ENCODE measurements at places on chromosomes 5 and 9. TPM values are rescaled to one million over a fixed set of nuclear protein-coding genes. Genes with fewer than 3 reads are reported as not detected.
A peak's percentile ranks its signal among the peaks of the same experiment; 100 is the strongest.

- no peaks in the 10 kb centered on the region for H3K36me3 ChIP-seq
- no peaks in the 10 kb centered on the region for H3K4me1 ChIP-seq
- DNase-seq = no peak
- H3K4me3 ChIP-seq = no peak overlapping the region
- no peaks in the 10 kb centered on the region for H3K27me3 ChIP-seq
These were observed 223.1 kb downstream of the GNA14 start for GRCh38 chr9:77424993-77425392.

DNA sequence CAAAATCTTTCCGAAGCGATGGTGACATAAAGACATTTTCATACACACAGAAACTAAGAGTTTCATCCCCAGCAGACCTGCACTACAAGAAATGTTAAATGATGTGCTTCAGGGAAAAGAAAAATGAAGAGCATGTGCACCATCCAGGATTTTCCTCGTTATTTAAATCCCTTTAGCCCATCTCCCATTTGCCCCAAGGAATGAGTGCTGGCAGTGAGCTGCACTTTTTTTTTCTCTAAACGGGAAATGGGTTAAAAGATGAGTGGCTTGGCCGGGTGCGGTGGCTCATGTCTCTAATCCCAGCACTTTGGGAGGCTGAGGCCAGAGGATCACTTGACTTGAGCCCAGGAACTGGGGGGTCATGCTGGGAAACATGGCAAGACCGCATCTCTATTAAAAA is 6.8 kb upstream of the LRRC14B start:
- H3K4me1 ChIP-seq = peaks cover 13% of the 10 kb centered on the region
- H3K36me3 ChIP-seq = no peaks in the 10 kb centered on the region
- DNase-seq = no peak
- no peak overlapping the region for H3K4me3 ChIP-seq

GRCh38 chr9:124254261-124254682 is 3.5 kb upstream of the NEK6 start:
- no peak overlapping the region for H3K27ac ChIP-seq
- H3K4me3 ChIP-seq = no peak overlapping the region
- H3K27me3 ChIP-seq = no peaks in the 10 kb centered on the region
- no peaks in the 10 kb centered on the region for H3K36me3 ChIP-seq
- peaks cover 31% of the 10 kb centered on the region for H3K4me1 ChIP-seq
- DNase-seq = no peak

GRCh38 chr5:72206160-72206559 is 98.9 kb downstream of the MAP1B start:
- H3K4me1 ChIP-seq = peaks cover 14% of the 10 kb centered on the region
- no peak for DNase-seq
- no peaks in the 10 kb centered on the region for H3K27me3 ChIP-seq
- no peaks in the 10 kb centered on the region for H3K36me3 ChIP-seq
- H3K4me3 ChIP-seq = no peak overlapping the region

DNA sequence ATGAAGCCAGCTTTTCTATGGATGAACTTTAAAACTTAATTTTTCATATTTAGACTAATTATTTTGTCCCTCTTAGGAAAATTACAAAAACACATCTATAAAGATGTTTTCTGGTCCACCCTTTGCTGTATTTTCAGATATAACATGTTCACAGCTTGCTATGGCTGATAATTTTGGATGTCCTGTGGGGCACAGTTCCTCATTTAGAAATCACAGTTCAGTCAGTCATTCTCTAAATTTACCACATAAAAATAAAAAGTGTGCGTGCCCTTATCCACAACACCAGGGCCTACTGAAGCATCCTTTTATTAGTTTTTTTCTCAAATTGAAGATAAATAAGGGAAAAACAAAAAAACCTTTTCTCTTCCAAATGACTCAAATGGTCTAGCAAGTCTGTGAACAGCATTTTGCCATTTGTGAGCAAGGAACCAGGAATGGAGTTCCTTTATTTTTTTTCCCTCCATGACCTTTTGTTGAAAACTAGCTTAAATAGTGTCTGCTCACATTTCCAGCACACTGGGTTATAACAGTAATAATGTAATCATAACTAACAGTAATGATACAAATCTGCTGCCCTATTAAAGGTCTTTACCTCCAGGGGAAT is 87.1 kb downstream of the CEMIP2 start:
- H3K4me1 ChIP-seq = peaks cover 74% of the 10 kb centered on the region
- no peaks in the 10 kb centered on the region for H3K27me3 ChIP-seq
- no peak for DNase-seq
- H3K36me3 ChIP-seq = peaks cover 7% of the 10 kb centered on the region
- H3K4me3 ChIP-seq = no peak overlapping the region
- peak overlapping the region; percentile 94 for H3K27ac ChIP-seq

GRCh38 chr5:75043633-75044264 is 8.6 kb downstream of the GCNT4 start:
- no peaks in the 10 kb centered on the region for H3K27me3 ChIP-seq
- H3K4me3 ChIP-seq = no peak overlapping the region
- H3K4me1 ChIP-seq = peaks cover 13% of the 10 kb centered on the region

- H3K4me3 ChIP-seq = no peak overlapping the region
- DNase-seq = no peak
- H3K27ac ChIP-seq = no peak overlapping the region
- H3K4me1 ChIP-seq = no peaks in the 10 kb centered on the region
These were observed 74.8 kb downstream of the MACIR start for GRCh38 chr5:103333376-103333775.

DNA sequence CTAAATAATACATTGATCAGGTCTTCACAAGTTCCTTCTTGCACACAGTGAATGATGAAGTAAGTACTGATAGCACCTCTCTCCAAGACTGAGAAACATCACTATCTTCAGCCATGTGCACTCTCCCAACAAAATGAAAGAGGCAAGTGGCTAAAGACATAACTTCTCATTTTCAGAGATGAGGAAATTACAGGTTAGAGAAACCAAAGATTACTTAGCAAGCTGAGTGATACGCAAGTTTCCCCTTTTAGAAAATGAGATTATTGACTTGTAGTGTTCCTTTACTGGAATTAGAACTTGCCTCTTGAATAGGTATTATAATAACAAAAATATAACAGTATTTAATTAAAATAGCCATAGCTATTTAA is 21.6 kb downstream of the CEMIP2 start:
- no peaks in the 10 kb centered on the region for H3K27me3 ChIP-seq
- peaks cover 51% of the 10 kb centered on the region for H3K4me1 ChIP-seq
- no peak overlapping the region for H3K4me3 ChIP-seq
- no peak for DNase-seq
- H3K36me3 ChIP-seq = peaks cover 47% of the 10 kb centered on the region
- H3K27ac ChIP-seq = no peak overlapping the region

- no peaks in the 10 kb centered on the region for H3K27me3 ChIP-seq
- no peak overlapping the region for H3K27ac ChIP-seq
- no peak overlapping the region for H3K4me3 ChIP-seq
- H3K36me3 ChIP-seq = no peaks in the 10 kb centered on the region
These were observed 178.0 kb downstream of the SYK start for GRCh38 chr9:90979639-90980038.

DNA sequence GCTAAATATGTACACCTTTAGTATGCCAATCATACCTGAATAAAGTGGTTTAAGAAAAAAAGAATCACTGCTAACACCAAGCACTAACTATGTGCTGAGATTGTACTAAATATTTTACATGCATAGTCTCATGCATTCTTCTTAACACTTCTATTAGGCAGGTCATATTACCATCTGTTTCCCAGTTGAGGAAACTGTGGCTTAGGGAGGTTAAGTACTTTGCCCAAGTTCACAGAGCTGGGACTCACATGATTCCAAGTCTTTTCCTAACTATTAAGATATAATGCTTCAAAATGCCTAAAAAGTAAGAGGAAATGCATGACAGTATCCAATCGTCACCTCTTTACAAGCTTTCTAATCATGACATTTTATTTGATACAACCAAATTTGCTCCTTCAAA is 69.2 kb upstream of the PLPP6 start:
- no peak overlapping the region for H3K27ac ChIP-seq
- H3K36me3 ChIP-seq = no peaks in the 10 kb centered on the region
- H3K4me3 ChIP-seq = no peak overlapping the region
- no peak for DNase-seq
- no peaks in the 10 kb centered on the region for H3K27me3 ChIP-seq

GRCh38 chr9:96442491-96442890 is 7.5 kb upstream of the HABP4 start:
- peaks cover 35% of the 10 kb centered on the region for H3K4me1 ChIP-seq
- no peaks in the 10 kb centered on the region for H3K27me3 ChIP-seq
- no peak overlapping the region for H3K4me3 ChIP-seq
- no peaks in the 10 kb centered on the region for H3K36me3 ChIP-seq
- no peak for DNase-seq

- H3K4me3 ChIP-seq = peak overlapping the region; percentile 8
- no peaks in the 10 kb centered on the region for H3K36me3 ChIP-seq
- no peak overlapping the region for H3K27ac ChIP-seq
- H3K4me1 ChIP-seq = peaks cover 18% of the 10 kb centered on the region
- DNase-seq = peak; percentile 49
These were observed 28.5 kb upstream of the PUM3 start for GRCh38 chr9:2872250-2872930.

GRCh38 chr5:1298067-1298551 is 3.2 kb upstream of the TERT start:
- peaks cover 57% of the 10 kb centered on the region for H3K27me3 ChIP-seq
- H3K36me3 ChIP-seq = no peaks in the 10 kb centered on the region
- no peak overlapping the region for H3K27ac ChIP-seq
- no peak for DNase-seq
- no peak overlapping the region for H3K4me3 ChIP-seq

DNA sequence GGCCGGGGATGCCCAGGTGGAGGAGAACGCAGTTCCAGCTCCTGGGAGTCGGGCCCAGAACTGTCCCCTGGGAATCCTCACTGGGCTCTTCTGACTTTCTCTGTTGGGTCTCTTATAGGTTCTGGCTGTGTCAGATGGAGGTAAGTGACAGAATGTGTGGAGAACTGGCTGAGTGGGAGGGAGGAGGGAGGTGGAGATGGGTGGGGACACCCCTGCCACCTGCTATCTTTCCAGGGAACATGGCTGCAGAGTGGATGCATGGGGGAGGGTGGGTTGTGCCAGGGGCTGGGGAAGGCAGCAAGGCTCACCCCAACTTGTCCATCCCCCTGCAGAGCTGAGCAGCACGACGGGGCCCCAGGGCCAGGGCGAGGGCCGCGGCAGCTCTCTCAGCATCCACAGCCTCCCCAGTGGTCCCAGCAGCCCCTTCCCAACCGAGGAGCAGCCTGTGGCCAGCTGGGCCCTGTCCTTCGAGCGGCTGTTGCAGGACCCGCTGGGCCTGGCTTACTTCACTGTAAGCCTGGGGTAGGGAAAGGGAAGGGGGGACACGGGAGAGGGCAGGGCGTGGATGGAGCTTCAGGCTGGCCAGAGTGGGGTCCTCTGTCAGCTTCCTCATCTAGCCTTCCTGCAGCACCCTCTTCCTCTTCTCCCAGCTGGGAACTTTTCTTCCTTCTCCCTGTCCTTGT is 8.3 kb downstream of the RGS14 start:
- peaks cover 16% of the 10 kb centered on the region for H3K27me3 ChIP-seq
- no peak for DNase-seq
- H3K36me3 ChIP-seq = no peaks in the 10 kb centered on the region
- peak overlapping the region; percentile 79 for H3K27ac ChIP-seq

GABRA6 gene
- not detected for polyA plus RNA-seq

FEM1C gene
- polyA plus RNA-seq = 8.3 TPM

FBXO38 gene
- 23.7 TPM for polyA plus RNA-seq

ADAMTS6 gene
- 7.3 TPM for polyA plus RNA-seq

LRRC8A gene
- polyA plus RNA-seq = 40.6 TPM
